Stimulated activated CD4-positive, alpha-beta T cell treated with anti-CD3 and anti-CD28 coated beads, Interleukin-1b, Interleukin-23, amount 100 ng/mL, for 1 hour (primary cell): ENCODE measurements at places on chromosomes 3 and 15.

DNA sequence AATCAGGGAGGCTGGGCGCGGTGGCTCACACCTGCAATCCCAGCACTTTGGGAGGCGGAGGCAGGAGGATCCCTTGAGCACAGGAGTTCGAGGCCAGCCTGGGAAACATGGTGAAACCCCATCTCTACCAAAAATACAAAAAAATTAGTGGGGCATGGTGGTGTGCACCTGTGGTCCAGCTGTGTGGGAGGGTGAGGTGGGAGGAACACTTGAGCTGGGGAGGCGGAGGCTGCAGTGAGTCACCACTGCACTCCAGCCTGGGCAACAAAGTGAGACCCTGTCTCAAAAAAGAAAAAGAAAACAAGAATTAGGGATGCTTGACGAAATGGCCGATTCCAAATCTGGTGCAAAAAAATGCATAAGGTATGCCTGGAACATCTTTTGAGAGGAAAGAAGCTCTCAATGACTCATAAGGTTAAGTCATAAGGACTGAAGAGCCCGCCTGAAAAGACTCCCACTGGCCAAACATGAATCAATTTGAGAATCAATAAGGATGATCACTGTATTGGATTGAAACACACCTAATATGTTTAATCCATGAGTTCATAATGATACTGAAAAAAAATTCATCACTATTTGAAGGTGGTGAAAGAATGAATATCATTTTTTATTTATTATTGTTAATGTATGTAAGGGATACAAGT is 27.7 kb downstream of the BLM start:
- DNase-seq = no peak

DNA sequence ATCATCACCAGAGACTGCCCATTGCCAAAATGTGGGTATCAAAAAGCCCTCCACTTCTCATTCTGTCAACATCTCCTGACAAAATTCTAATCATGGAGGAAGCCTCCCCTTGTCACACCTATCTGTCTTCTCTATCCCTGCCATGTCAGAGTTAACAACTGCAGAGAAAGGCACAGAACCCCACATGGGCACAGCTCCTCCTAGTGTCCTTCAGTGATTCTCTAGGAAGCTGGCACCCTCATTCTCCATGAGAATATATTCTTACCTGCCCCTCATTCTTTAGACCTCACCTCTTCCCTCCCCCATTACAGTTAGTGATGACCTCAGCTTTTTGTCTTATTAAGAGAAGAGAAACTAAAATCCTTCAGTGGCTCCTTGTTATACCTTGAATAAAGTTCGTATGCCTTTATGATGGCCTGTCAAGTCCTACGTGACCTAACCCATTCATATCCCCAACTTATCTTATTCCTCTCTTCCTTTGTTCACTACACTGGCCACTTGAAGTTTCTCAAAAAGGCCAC is 44.6 kb downstream of the NME9 start:
- no peak for DNase-seq

DNA sequence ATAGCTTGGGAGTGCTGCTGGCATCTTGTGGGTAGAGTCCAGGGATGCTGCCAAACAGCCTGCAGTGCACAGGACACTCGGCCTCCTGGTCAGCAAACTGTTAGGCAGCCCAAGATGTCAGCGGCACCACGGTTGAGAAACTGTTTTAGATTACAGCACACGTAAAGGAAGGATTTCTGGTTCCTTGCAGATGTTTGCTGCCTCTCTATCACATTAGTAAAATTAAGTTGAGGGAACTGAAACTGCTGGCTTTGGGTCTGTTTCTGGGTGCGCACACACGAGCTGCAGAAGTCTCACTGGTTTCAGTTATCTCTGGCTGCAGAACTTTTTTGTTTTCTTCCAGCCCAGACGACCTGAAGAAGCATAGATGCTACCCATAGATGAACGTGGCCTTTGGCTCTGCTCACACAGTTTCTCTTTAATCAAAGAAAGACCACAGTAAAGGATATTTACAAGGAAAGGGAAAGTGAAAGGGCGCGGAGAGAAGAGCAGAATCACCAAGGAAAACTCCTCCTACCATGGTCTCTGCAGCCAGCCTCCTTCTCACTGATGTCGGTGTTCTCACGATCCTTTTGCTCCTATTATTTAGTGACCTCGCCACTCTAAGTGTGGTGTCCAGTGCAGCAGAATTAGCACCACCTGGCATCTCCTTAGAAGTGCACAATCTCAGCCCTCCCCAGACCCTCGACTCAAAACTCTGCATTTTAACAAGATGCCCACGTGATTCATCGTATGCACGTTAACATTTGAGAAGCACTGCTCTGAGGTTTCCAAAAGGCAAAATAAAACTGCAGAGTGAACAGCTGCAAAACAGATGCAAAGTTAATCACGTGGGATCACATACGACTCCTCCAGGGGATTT is 50.6 kb upstream of the AKAP13 start:
- no peak for DNase-seq

DNA sequence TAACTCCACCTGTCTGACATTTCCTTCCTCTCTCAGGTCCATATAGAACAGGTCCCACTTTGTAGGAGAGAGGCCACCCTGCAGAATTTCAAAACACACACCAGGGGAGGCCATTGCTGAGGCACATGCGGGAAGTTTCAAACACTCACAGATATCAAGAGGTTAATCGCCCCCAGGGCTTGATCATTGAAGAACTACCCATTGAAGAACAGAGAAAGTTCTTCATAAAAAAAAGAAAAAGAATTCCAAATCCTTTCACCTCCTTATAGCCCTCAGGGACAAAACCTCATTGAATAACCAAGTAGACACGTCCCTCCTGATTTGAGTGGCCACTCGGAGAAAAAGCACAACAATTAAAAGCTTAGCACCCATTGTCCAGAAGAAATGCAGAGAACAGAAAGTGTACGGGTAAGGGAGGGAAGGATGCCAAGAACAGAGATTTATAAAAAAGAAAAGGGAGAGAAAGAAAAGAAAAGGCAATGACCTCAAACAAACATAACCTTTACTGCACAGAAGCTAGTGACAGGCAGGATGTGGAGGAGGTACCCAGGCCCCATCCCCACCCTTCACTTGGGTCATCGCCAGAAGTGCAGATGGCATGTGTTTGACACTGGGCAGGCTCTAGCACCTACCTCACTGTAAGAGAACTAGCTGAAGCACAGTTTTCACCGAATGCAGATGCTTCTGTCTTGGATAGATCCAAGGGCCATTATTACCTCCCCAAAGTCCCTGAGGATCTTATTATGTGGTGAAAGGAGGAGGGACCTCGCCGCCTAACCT is 112.3 kb upstream of the HES1 start:
- no peak for DNase-seq

DNA sequence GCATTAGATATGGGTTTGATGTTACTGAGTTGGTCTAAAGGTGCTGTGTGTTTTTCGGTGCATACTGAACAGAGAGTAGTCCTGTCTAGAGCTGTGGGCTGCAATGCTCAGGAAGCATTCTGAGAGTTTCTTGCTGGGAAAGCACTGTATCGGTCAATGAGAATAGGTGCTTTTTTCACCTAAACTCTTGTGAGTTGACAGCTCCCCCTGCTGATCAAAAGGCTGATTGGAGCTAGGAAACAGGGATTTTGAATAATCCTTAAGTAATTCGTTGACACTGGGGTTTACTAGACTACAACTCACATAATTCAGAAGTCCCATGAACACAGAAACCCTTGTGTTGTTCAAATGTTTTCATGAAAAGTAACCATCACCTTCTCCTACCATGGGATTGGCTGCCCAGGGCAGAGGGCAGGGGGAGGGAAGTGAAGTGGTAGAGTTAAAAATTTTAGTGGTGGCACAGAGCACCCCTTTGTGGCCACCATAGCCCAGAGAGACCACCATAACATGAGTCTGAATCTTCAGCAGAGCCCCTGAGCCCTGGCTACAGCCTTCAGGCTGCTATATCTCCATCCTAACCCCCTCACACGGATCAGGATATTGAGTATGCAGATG is 13.0 kb upstream of the MANF start:
- peak; percentile 31 for DNase-seq
